ENCODE measurements at places on chromosomes 4 and X.

DNA sequence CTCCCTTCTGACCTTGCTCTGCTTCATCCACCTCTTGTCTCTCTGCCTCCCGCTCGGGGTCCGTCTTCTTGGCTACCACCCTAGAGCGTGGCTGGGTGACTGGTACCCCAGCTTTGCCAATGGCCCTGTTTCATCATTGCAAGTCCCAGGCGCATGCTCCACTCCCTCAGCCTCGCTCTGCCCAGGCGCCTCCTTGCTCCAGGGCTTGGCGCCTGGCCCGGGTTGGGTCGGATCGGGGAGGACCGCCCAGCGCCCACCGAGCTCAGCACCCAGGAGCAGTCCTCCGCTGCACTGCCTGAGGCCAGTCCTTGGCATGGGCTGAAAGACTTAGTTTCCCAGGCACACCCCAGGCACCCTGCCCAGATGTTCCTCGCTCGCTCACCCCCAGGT lies 577 bp downstream of the BGN start:
- no peak for DNase-seq

DNA sequence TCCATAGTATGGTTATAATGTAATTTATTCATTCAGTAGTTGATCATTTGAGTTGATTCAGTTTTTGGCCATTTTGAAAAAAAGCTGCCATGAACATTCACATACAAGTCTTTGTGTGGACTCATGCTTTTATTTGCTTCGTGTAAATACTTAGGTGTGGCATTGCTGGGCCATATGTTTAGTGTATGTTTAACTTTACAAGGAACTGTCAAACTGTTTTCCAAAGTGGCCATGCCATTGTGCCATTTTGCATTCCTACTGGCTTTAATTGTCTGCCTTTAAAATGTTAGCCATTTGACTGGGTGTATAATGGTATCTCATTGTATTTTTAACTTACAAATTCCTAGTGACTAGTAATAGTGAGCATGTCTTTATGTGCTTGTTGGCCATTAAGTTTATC lies 8.8 kb downstream of the MTM1 start:
- DNase-seq = no peak

DNA sequence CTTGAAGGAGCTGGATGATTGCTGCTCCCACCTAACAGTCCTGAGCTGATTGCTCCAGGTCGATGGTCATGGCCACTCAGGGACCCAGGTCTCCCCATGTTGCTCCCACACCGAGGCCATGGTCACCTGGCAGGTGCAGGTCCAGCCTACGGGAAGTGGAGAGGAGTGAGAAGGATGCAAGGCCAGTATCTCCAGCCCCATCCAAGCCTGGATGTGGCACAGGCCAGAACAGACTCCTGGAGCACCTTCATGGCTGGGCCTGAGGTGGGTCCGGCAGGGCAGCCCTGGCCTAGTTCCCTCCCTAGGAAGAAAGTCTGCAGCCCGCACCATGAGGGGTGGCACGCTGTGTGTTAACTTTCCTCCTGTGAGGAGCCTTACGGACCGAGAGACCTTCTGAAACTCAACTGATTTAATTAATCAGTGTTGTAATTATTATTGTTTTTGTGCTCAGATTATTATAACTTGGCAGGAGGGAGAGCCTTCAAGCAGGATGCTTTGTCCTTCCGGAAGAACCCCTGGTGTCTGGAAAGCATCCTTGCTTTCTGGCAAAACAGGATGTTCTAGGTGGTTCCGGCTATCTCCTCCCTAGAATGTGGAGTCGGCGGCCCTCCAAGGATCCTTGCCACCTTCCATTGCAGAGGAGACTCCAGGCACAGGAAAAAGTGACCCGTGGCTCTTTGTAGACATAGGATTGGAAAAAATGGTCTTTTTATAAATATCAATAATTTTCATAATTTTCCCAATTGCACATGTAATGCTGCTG lies 92.3 kb upstream of the ADRA2C start:
- no peak for DNase-seq

DNA sequence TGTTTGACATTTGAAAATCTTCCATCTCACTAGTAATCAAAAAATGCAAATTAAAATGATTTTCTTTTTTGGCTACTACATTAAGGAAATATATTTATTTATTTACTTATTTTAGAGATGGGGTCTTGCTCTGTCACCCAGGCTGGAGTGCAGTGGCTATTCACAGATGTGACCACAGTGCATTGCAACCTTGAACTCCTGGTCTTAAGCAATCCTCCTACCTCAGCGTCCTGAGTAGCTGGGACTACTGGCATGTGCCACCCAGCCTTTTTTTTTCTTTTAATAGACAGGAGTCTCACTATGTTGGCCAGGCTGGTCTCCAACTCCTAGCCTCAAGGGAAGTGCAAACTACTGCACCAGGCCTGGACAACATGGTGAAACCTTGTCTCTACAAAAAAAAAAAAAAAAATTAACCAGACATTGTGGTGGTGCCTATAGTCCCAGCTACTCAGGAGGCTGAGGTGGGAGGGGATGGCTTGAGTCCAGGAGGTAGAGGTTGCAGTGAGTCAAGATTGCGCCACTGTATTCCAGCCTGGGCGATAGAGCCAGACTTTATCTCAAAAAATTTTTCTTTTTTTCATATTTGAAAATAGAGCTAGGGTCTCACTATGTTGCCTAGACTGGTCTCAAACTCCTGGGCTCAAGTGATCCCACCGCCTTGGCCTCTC lies 4.4 kb upstream of the SMIM14 start:
- no peak for DNase-seq

DNA sequence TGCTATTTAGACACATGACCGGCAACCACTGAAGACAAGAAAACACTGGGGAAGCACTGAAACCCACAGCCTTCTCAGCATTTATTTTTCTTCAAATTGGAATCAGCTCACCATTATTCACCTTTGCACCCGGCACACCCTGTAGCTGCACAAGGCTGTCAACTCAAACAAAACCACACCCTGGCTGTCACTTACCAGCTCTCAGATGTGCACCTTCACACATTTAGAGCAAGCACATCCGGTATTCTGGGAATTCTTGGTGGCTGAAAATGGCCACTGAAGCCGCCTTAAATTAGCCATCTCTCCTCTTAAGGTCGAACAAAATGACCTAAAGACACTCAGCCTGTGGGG lies 5.9 kb downstream of the ZFYVE28 start:
- DNase-seq = no peak

DNA sequence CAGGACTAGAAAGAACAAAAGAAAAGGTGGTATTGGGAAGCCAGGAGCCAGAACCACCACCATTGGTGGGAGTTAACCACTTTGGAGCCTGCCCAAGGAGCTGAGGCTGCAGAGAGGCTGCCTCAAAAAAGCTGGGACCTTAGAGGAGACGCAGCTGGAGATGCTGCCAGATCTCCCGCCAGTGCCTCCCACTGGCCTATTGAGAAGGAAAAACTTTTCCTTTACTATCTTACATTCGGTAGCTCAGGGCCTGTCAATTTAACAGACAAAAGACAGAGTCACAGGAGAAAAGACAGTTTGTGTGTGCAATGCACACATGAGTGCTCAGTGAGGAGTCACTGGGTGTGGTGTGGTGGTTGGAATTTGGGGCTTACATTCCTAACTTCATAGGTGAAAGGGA lies 52.4 kb upstream of the HPSE start:
- DNase-seq = no peak

DNA sequence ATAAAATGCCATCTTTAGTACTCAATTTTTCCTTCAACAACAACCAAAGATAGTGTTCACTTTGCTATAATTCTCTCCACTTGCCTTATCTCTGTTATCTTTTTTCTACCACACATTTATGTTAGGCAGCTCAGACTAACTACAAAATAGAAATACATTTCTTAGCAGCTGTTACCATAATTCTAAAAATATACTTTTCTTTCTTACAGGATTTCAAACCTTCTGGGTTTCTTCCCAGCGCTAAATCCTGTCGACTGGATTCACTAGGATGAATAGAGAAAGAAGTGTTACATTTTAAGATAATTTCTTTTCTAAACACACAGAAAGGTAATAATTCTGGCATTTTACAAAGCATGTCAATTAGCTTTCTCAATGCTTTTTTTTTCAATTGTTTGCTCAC lies 105.5 kb upstream of the GK2 start:
- DNase-seq = no peak

DNA sequence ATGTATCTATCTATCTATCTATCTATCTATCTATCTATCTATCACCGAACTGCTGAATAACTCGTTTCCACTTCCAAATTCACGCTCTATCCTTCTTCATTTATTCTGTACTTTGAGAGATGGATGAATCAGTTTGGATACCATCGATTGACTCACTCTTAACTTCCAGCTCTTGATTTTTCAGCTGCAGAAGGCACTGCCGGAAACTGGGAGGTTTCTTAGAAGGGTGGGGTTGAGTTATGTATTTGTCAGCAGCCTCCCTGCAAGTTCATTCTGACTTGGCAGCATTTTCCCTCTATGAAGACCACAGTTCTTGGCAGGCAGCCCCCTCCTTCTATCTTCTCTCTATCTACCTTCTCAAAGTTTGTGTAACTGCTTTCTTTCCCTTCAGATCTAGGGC lies 112.0 kb upstream of the MAGEB18 start:
- DNase-seq = no peak

DNA sequence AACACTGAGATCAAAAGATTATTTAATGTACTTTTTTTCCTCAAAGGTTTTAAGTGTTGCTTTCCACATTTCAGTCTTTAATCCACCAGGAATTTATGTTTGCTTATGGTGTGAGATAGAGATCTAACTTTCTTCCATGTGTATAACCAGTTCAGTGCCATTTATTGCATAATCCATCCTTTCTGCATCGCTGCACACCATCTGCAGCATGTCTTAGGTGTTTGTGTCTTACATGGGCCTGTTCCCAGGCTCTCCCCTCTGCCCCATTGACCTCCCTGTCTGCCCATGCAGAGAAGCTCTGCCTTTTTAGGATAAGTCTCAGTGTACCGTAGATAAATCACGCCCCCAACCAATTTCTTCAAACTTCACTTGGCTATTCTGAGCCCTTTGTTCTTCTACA lies 30.3 kb downstream of the NSDHL start:
- DNase-seq = no peak

DNA sequence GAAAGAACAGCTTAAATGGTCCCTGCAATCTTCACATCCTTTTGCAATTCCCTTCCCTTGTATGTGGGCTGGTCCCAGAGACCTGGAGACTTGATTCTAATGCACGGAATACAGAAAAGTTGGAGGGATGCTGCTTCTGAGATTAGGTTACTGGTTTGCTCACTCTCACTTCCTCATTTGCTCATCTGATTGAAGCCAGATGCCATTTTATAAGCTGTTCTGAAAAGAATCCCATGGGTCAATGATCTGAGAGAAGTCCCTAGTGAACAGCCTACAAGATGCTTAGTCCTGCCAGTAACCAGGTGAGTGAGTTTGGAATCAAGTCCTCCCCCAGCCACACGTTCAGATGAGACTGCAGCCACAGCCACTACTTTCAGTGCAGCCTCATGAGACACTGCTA lies 35.9 kb downstream of the MAGEA1 start:
- no peak for DNase-seq

- DNase-seq = no peak
Measured at GRCh38 chrX:19924285-19924684, 36.9 kb upstream of the SH3KBP1 start.

DNA sequence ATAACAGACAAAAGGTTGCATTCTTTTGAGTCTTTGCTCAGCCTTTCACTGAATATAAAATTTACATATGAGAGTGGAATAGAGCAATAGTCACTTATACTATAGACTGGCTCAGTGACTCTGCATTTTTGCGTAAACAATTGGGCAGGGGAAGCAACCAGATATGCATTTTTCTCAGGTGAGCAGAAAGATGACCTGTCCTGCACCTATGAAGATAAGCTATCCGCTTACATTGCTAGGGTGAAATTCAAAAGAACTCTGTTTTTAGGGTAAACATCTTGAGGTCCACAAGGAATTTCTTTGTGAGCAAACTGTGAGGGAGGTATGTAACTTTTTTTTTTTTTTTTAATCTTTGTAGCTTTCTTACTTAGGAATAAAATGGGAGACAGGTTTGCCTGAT lies 602.4 kb upstream of the PRKX start:
- no peak for DNase-seq

DNA sequence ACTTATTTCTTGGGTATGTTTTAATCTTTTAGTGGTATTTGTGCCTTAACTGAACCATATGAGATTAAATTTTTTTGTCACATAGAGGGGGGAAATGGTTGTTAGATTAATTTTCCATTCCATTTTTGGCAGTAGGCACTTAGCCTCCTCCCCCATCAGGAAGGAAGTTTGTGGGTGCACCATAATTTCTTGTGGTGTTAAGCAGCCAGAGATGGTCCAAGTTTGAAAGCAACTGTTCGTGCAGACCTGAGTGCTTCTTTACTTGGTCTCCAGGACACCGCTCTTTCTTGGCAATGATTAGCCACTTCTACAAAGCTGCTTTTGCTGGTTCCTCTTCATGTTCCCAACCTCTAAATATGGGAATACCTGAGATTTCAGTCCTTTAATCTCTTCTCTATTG lies 92.7 kb upstream of the RPL34 start:
- DNase-seq = no peak

DNA sequence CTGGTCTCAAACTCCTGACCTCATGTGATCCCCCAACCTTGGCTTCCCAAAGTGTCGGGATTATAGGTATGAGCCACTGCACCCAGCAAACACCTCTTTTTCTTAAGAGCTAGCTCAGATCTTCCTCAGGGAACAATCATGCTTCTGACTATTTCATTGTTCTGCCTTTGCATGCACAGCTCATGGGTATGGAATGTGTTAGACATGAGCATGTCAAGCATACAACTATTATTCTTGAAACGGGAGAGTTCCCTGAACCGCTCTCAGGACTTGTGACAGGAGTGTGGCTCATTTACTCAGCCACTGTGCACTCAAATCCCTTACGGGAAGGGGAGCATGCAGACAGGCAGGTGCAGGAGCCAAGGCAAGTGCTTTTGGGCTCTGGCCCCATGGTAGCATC lies 231.7 kb upstream of the TAPT1 start:
- DNase-seq = no peak

DNA sequence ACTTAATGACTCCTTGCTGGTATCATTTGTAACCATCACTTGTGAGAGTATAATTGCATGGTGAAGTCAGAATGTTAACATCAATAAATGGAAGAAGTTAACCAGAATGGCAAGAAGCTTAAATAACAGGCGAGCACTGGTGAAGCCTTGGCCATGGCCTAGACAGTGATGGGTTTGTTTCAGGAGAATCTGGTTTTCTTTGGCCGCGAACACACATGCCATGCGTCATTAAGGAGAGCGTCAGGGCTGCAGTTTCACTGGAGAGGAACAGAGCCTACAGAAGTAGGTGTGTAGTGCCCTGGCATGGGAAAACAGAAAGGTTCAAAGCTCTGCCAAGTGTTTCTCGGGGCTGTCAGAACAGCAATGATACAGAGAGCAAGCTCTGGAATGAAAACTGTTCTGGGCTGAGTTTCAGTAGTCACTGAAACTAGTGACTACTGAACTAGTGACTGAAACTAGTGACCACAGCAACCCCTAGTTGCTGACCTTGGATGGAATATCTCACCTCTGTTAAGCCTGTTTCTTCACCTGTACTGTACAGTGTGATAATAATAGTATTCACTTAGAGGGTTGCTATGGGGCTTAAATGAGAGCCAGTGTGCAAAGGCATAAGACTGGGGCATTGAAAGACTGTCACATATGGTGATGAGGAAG lies 93.8 kb downstream of the C4orf51 start:
- DNase-seq = no peak
